Caudate nucleus (tissue), 63 donors: ENCODE measurements at places on chromosomes 7 and 10.

GRCh38 chr10:132704008-132704814 lies 81.7 kb downstream of the NKX6-2 start:
- no peak for DNase-seq

- DNase-seq: no peak
These were observed 263.1 kb upstream of the KIAA1217 start for GRCh38 chr10:23945845-23946244.

- DNase-seq: no peak
These were observed 5.7 kb upstream of the FAM241B start for GRCh38 chr10:69624245-69624786.

DNA sequence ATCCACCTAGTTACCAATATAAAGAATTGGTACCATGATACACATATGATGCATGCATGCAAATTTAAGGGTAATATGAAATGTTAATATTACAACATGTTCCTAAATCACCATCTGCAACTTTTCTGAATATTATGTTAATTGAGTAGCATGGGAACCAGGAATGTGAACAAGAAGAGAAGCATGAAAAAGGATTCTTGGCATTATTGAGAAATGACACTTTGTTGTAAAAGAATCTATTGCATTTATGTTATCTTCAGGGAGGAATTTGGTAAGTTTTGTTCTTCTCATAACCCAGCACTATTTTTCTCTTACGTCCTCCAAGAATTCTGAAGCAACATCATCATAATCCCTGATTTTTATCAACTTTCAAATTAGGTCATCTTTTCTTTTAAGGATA lies 159.9 kb upstream of the SLC25A13 start:
- no peak for DNase-seq

DNA sequence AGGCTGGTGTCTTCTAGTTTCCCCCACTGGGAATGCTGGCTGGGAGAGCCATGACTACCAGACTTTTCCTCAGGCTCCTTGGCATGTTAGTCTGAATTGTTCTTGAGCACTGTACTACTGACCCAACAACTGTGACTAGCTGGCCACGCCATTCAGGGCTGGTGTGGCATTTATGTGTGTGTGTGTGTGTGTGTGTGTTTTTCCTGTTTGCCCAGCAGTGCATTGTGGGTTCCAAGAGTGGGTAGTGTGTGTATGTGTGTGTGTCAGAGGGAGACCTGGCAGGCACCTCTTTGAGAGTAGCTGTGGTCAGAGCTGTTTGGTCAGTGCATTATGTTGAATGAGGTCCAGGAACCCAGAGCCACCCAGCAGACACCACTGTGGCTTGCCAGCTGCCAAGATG lies 9.2 kb downstream of the PCBD1 start:
- no peak for DNase-seq

DNA sequence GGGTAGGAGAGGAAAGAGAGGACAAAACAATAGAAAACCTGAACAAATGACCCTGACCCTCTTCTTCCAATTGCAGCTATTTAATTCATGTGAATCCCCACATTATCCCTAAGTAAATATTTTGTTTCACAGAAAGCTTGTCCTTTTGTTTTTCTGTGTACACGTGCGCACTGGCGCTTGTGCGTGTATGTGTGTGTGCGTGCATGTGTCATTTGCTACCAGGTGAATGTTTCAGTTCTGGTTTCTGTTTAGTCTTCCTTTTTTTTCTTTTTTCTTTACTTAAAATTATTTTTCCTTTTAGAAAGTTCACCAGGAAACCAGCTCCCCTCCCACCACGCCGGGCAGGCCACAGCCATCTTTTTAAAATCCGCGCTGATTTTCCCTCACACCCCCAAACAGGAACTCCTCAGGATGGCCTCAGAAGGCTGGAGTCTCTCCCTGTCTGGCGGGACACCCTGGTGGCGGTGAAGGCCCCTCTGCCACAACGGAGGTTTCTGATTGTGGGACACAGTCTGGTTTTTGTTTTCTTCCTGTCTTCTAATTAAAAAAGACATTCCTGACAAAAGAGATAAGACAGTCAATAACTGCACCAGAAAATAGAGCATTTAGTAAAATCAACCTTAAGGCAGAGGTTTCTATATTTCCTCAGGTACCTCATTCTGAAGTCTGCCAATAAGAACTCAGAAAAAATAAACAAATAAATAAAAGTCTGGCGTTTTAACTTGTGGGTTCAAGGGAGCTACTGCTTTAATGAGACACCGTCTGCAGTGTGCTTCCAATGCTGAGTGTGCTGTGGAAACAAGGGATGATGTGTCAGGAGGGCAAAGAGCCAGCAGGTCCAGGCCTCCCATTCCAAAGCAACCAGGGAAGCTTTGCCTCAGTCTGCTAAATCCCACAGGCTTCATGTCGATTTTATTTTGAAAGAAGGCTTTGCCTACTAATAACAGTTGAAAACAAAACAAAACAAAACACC lies 17.4 kb downstream of the IRF5 start:
- no peak for DNase-seq

- no peak for DNase-seq
These were observed 1.9 kb downstream of the BUD23 start for GRCh38 chr7:73685311-73685710.

DNA sequence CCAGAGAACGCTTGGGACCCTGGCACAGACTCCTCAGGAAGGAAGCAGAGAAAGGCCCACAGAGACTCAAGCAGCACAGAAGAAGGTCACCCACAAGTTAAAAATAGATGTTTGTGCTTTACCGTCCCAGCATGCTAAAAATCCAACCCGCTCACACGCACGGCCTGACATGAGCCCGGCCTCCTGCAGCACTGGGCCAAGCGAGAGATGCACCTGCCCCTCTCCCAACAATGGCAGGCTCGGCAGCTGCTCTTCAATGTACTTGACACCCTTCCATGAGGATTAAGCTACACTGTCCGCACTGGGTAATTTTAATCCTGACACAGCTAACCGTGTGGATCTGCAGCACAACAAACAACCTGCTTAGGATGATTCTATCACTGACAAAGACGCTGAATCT lies 9.3 kb downstream of the DIP2C start:
- DNase-seq: no peak

DNA sequence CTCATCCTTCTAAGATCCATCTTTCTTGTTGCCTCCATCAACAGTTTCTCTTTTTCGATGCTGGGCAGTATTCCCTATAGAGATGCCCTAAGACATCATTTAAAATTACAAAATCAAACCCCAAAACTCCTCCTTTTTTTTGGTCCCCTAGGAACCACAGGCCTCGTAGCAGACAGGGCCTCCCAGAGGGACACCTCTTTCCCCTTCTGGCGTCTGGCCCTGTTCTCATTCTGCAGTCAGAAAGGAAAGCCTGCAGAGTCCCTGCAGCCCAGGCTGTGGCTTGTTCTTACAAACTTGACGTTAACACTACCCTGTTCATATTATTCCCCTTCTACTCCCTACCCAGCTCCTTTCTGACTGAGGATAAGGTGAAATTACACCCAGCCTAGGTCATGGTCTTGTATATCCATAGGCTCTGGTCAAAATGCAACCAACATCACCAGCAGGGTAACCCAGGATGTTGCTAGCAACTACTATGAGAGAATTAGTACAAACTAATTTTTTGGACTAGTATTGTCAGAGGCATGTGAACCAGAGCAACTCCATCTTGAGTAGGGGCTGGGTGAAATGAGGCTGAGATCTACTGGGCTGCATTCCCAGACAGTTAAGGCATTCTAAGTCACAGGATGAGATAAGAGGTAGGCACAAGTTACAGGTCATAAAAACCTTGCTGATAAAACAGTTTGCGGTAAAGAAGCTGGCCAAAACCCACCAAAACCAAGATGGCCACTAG lies 3.5 kb upstream of the EPHA1 start:
- no peak for DNase-seq

- DNase-seq: peak; percentile 16
These were observed 31.8 kb downstream of the KLRG2 start for GRCh38 chr7:139451638-139452037.

DNA sequence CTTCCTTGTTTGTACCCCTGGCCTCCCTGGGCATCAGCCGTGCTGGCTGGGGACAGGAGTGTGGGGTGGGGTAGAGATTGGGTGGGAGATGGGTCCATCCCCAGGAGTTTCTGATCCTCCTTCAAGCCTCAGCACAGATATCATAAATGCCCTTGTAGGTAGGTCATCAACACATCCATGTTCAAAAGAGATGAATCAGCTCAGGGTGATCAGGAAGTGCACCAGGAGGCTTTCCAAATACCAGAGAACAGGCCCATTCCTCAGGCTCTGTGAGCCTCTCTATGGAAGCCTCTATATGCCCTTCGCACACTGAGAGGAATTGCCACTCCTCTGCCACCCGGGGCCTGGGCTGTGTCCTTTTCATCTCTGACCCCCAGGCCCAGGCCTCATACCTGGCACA lies 31.9 kb upstream of the ADCYAP1R1 start:
- DNase-seq: no peak

DNA sequence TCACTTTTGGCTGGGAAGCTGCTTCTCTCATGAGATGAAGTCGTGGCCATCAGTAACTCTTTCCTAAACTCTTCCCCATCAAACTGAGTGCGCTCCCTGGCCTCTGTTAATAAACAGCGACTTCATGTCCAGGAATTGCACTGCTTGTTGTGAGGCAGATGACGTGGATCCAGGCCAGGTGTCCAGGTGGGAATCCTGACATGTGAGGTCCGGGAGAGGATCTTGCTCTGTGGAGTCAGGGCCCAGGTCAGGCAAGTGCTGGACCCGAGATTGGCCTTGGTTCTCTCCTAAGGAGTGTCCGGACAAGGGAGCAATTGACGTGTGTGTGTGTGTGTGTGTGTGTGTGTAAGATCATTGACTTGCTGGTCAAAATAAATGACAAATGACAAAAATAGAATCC lies 362.7 kb downstream of the GLRX3 start:
- no peak for DNase-seq

DNA sequence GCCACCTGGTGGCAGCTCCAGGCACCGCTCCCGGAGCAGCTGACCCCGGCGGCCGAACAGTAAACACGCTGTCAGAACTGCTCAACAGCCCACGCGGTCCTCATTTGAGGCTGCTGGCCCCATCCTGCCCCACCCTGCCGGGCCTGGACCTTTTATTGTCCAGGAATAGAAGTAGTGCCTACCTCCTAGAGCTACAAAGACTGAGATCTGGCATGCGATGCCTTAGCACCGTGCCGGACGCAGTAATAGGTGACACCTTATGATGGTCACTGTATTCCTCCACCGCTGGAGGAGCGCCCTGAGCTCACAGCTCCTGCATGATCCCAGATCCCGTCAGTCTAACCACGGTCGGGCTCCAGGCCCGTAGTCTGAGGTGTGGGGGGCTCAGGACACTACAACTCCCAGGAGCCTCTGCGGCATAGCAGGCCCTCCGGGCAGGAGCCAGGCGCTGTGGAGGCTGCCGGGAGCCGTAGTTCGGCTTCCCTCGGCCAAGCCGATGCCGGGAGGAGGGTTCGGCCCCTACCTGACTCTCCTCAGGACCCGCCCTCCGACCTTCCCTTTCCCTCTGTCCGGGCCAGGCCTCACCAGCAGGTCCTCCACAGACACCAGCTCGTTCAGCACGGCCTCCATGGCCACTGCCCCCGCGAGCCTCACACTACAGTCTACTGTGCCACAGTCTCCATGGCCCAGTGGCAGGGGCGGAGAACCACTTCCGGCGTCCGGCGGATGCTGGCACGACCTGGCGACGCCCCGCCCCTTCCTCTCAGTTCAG lies at the start of gene FIS1:
Gene FIS1 (minus strand): TSS at position 707 of the 772 bp plus-strand sequence. CDS start 77 bp downstream, at position 630.
- peak; percentile 97 for DNase-seq

GRCh38 chr7:22725585-22725984 lies 1.4 kb upstream of the IL6 start:
- no peak for DNase-seq

- no peak for DNase-seq
These were observed 11.7 kb upstream of the PWWP2B start for GRCh38 chr10:132385389-132385667.

- DNase-seq: no peak
These were observed 73.1 kb downstream of the CLEC2L start for GRCh38 chr7:139596626-139597025.

- no peak for DNase-seq
These were observed 44.9 kb upstream of the MYL10 start for GRCh38 chr7:101673951-101674350.

- DNase-seq: no peak
These were observed 277.7 kb downstream of the DNAJB6 start for GRCh38 chr7:157614457-157615020.

DNA sequence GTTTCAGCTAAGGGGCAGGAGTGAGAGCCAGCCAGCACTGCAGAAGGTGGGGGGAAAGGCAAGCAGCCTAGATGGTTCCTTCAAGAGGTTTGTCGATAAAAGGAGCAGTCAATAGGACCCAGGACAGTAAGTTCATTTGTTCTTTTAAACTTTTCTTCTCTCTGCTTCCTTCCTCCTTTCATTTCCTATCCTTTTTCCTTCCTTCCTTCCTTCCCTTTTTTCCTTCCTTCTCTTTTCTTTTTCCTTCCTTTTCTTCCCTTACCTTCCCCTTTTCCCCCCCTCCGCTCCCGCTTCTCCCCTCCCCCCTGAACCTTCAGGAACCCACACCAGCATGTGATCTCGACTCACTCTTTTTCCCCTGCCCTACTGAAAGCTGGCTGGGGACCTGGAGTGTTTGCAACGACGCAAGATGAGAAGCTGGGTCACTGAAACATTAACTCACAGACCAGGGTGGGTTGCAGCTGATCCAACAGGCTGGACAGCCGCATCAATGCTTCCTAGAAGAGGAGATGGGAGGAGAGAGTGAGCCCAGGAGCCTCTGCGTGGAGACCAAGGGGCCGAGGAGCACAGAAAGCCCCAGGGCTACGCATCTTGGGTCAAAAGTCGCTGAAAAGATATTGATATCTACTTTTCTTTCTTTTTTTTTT lies 103.4 kb upstream of the SDK1 start:
- no peak for DNase-seq

DNA sequence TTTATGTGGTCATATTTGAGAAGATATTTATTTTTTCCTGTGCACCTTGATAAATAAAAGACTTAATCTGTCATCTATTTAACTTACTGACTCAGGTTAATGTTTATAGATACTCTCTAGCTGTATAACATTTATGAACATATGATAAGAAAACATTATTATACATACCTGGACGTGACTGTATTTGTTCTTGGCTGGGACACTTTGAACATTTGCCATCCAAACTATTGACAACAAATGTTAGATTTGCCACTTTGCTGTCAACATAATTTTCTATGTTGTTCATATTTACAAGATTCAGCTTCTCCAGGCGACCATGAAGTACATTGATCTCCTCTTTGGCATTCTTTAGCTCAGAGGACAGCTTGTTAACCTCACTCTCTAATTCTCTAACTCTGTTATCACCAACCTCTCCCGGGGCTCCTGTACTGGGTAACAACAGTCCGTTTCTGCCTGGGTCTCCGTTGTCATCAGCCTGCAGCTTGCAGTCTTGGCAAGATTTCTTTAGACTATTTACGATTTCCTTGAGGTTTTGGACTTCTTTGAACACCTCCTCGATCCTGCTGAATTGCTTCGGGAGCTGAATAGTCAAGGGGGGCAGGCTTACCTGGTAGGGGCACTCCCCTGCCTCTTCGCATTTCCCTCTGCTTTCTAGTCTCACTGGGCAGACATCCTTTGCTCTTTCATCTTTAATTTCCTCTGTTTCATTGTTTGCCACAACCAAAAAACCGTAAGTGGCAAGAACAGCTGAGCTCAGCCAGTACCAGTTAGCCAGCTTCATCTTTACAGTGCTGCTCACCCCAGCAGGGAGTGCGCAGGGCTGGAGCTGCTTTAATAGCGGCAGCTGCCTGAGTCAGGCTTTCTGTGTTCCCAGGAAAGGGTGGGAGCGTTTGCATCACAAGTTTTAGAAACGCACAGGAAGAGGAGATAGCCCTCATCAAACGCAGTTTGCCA lies at the start of gene FGL2:
Gene FGL2 (minus strand): TSS at position 807 of the 954 bp plus-strand sequence. CDS start 26 bp downstream, at position 781.
- DNase-seq: no peak

- DNase-seq: no peak
These were observed 95.0 kb downstream of the MKI67 start for GRCh38 chr10:128031216-128031615.
